Cerebellum (tissue), 4 donors: ENCODE measurements at places on chromosomes 13 and 19. TPM values are rescaled to one million over a fixed set of nuclear protein-coding genes. Genes with fewer than 3 reads are reported as not detected.

ADGRE1 gene
- not detected for total RNA-seq

PSG7 gene
- not detected for total RNA-seq

KIR3DL2 gene
- not detected for total RNA-seq

RYR1 gene
- 7.7 TPM for total RNA-seq

DLEU7 gene
- total RNA-seq, result 8.6 TPM

GRCh38 chr13:100454876-100455275 is 133.7 kb downstream of the GGACT start:
- no peak for DNase-seq

DNA sequence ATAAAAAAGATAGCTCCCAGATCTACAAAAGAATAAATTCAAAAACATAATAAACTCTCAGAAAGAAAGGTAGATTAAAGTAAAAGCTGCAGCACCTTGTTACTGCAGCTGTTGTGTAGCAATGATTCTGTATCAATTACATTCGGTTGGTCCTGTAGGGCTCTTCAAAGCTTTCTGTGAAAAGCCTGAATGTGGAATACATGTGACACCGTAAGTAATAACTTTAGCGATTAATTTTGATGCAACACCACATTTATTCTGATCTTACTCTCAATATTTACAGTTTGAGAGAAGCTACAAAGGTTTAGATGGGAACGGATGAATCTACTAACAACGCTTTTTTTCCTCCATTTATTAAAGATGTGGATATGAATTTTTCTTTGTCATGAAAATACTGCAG is 279.2 kb downstream of the DACH1 start:
- DNase-seq, result no peak

DNA sequence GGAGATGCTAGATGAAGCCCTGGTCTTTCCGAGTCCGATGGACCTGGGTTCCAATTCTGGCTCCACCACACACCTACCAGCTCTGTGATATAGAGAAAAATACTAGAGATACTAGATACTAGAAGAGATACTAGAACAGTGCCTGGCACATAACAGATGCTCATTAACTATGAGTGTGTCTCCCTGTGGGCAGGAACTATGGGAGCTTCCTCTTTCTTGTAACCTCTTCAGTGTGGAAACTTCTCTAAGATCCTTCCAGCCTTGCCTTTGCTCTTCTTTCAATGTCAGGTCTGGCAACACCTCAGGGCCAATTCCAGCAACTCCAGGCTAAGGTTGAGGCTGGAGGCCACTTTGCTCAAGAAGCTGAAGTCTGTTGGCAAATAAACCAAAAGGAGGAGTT is 143.9 kb downstream of the KATNAL1 start:
- DNase-seq, result no peak

GRCh38 chr13:87919956-87920355 is 248.8 kb downstream of the SLITRK5 start:
- DNase-seq, result no peak

DNA sequence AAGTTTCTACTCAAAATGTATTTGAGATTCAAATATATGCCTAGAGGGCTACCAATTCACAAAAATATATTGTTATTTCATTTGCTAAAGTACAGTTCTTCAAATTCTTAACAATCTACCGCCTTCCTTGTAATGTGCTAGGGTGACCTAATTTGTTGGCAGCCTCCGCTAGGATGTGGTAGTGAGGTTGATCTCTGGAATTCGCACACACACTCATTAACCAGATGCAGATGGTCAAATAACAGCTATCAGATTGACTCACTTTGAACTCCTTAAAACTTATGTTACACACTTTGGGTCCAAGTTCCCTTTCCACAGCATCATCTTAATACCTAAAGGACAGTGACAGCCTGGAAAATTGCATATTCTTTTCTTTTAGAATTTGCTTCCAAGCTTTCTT is 367.3 kb downstream of the DCT start:
- DNase-seq, result no peak

GRCh38 chr19:35284153-35285094 is 2.1 kb downstream of the HAMP start:
- DNase-seq, result no peak

GRCh38 chr13:35826626-35827254 is 304.4 kb downstream of the DCLK1 start:
- DNase-seq, result no peak
